Glutamatergic neuron (in vitro differentiated cells): ENCODE measurements at places on chromosomes 5 and 9. TPM values are rescaled to one million over a fixed set of nuclear protein-coding genes. Genes with fewer than 3 reads are reported as not detected.

DNA sequence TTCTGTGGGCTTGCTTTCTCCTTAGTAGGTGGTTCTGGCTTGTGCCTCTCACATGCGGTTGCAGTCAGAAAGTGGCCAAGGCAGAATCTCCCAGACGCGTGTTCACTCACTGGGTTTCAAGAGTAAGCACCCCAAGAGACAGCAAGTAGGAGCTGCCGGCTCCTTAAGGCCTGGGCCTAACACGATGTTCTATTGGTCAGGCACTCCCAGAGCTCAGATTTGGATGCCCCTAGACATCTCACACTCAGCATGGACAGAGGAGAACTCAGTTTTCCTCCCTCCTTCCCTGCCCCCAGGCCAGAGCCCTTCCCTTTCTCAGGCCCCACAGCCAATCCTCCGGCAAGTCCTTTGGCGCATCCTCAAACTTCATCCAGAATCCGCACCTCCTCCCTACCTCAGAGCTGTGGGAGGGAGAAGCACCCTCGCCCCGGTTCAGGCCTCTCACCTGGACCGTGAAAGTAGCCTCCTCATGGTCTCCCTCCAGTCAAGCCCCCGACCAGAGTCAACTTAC lies 6.5 kb upstream of the CARD19 start:
- no peaks in the 10 kb centered on the region for H3K36me3 ChIP-seq
- peaks cover 8% of the 10 kb centered on the region for H3K27me3 ChIP-seq
- H3K4me1 ChIP-seq: no peaks in the 10 kb centered on the region
- no peak overlapping the region for H3K4me3 ChIP-seq
- H3K27ac ChIP-seq: no peak overlapping the region

GRCh38 chr5:175728316-175728715 lies 70.4 kb downstream of the HRH2 start:
- DNase-seq: no peak
- H3K4me3 ChIP-seq: no peak overlapping the region
- no peak overlapping the region for H3K27ac ChIP-seq
- H3K4me1 ChIP-seq: peaks cover 17% of the 10 kb centered on the region
- no peaks in the 10 kb centered on the region for H3K36me3 ChIP-seq

- H3K4me1 ChIP-seq: peaks cover 22% of the 10 kb centered on the region
- no peak for DNase-seq
- H3K27ac ChIP-seq: no peak overlapping the region
- H3K27me3 ChIP-seq: peaks cover 2% of the 10 kb centered on the region
These were observed 219.3 kb downstream of the TSSK1B start for GRCh38 chr5:113215401-113216060.

The ABO gene
- total RNA-seq: not detected

- DNase-seq: peak; percentile 35
- peaks cover 7% of the 10 kb centered on the region for H3K36me3 ChIP-seq
- H3K27me3 ChIP-seq: peaks cover 31% of the 10 kb centered on the region
- peak overlapping the region; percentile 75 for H3K4me3 ChIP-seq
- H3K4me1 ChIP-seq: peaks cover 72% of the 10 kb centered on the region
These were observed 151.3 kb downstream of the EBF1 start for GRCh38 chr5:158948376-158948886.

GRCh38 chr5:756171-756570 lies 28.4 kb downstream of the ZDHHC11B start:
- peaks cover 12% of the 10 kb centered on the region for H3K4me1 ChIP-seq
- no peak for DNase-seq
- peaks cover 5% of the 10 kb centered on the region for H3K36me3 ChIP-seq
- H3K27ac ChIP-seq: no peak overlapping the region
- no peak overlapping the region for H3K4me3 ChIP-seq

DNA sequence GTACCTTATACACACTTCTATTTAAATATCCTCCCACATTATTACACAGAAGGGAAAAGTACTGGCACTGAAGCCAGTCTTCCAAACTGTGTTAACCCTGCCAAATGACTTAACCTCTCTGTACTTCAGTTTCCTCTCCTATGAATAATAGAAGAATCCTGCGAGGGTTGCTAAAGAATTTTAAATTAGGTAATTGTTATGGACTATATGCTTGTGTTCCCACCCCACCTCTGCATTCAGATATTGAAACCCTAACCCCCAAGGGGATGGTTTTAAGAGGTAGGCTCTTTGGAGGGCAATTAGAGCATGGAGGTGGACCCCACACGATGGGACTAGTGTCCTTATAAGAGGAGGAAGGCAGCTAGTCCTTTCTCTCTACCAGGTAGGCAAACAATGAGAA lies 72.7 kb downstream of the TTLL11 start:
- H3K4me1 ChIP-seq: peaks cover 26% of the 10 kb centered on the region
- peaks cover 14% of the 10 kb centered on the region for H3K36me3 ChIP-seq
- no peak for DNase-seq
- no peak overlapping the region for H3K27ac ChIP-seq
- H3K27me3 ChIP-seq: peaks cover 1% of the 10 kb centered on the region

- DNase-seq: no peak
- no peaks in the 10 kb centered on the region for H3K36me3 ChIP-seq
- no peaks in the 10 kb centered on the region for H3K27me3 ChIP-seq
- no peaks in the 10 kb centered on the region for H3K4me1 ChIP-seq
- H3K4me3 ChIP-seq: no peak overlapping the region
These were observed 590.7 kb downstream of the ACTL7B start for GRCh38 chr9:108265065-108265464.

The DRD1 gene
- total RNA-seq: not detected

GRCh38 chr5:13186177-13186576 lies 758.3 kb downstream of the DNAH5 start:
- no peak for DNase-seq
- H3K36me3 ChIP-seq: no peaks in the 10 kb centered on the region
- H3K4me1 ChIP-seq: peaks cover 12% of the 10 kb centered on the region
- H3K27ac ChIP-seq: peak overlapping the region; percentile 88
- no peaks in the 10 kb centered on the region for H3K27me3 ChIP-seq

DNA sequence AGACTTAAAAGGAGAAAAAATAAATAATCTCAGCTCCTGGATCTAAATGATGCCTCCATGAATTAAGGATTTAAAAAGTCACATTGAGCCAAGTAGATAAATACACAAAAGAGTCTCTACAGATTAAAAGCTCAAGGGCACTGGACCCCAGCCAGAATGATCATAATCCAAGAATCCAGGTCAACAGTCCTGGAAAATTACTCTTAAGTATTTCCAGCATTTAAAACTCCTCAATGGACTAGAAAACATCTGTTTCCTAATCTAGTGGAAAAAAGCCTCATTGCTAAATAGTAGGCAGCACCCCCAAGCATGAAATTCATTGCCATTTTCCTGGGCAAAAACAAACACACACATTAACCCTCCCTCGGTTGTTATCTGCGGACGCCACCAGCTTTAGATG lies 96.8 kb downstream of the FRMD3 start:
- DNase-seq: no peak
- H3K36me3 ChIP-seq: peaks cover 7% of the 10 kb centered on the region
- H3K4me3 ChIP-seq: no peak overlapping the region

DNA sequence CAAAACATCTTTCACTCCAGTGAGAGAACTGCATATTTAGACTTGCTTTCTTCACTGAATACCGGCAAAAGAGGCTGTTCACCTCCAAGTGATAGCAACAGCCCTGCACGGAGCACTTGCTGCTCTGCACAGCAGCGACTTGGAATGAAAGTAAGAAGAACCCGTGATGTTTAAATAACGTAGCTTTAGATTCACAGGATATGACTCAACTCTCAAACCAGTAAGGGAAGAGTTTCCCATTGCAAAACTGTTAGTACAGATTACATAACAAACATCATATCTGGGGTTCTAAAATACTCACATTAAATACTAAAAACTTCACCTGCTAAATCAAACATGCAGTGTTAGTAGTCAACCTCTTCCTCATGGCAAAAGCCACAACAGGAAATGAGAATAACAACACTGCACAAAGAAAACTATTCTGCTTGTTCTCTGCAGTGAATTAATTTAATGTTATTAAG lies 203.4 kb downstream of the MCTP1 start:
- no peaks in the 10 kb centered on the region for H3K27me3 ChIP-seq
- no peak overlapping the region for H3K27ac ChIP-seq
- H3K4me3 ChIP-seq: no peak overlapping the region
- no peaks in the 10 kb centered on the region for H3K4me1 ChIP-seq
- H3K36me3 ChIP-seq: no peaks in the 10 kb centered on the region

The PLPP7 gene
- total RNA-seq: 17.3 TPM

The GPR150 gene
- total RNA-seq: not detected

The GHR gene
- total RNA-seq: not detected

DNA sequence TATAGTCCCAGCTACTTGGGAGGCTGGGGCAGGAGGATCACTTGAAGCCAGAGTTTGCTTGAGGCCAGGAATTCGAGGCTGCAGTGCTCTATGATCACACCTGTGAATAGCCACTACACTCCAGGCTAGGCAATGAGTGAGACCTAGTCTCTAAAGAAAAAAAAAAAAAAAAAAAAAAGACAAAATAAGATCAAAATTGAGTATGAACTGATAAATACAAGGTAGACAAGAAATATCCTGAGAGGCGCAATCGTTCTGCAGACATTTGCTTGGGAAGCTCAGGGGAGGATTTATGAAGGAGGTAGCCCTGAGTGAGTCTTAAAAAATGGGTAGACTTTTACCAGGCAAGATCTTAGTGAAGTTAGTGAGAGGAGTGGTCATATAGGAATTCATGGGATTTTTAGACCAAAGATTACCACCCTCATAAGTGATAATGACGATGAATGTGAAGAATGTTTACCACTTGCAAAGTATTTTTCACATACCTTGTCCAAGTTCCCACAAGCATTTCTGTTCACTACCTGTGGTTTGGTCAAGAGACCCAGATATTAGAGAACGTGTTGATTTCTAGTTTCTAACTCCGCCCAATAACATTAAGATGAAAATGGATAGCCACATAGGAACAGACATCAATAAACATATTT lies 4.4 kb downstream of the PDCD1LG2 start:
- no peaks in the 10 kb centered on the region for H3K36me3 ChIP-seq
- H3K27me3 ChIP-seq: no peaks in the 10 kb centered on the region
- H3K4me1 ChIP-seq: peaks cover 9% of the 10 kb centered on the region
- H3K27ac ChIP-seq: no peak overlapping the region
- DNase-seq: no peak

- H3K4me1 ChIP-seq: no peaks in the 10 kb centered on the region
- no peak overlapping the region for H3K4me3 ChIP-seq
These were observed 15.1 kb upstream of the GCNT1 start for GRCh38 chr9:76443887-76444286.

DNA sequence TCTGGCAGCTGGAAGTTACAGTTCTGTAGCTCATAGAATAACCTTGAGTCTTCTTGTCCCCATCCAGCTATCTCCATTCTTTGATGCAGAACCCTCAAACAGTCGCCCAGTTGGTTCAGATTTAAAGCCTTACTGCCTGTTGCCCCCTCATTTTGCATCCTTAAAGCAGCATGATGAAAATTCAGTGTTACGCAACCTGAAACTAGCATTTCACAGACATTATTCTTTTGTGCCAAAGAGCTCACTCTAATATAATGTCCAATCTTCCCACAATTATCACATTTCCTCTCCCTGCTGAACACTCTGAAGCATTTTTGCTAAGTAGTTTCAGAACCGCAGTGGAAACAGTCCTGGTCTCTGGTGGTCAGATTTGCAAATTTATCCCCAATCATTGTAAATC lies 318.0 kb downstream of the PSAT1 start:
- H3K36me3 ChIP-seq: no peaks in the 10 kb centered on the region
- no peak overlapping the region for H3K4me3 ChIP-seq
- no peak overlapping the region for H3K27ac ChIP-seq
- no peak for DNase-seq
- no peaks in the 10 kb centered on the region for H3K27me3 ChIP-seq
- H3K4me1 ChIP-seq: no peaks in the 10 kb centered on the region

The LHX3 gene
- total RNA-seq: 0.81 TPM

The FBXW11 gene
- 110 TPM for total RNA-seq

The TMEM174 gene
- total RNA-seq: not detected

- no peak for DNase-seq
- peaks cover 16% of the 10 kb centered on the region for H3K4me1 ChIP-seq
- no peak overlapping the region for H3K4me3 ChIP-seq
- H3K27me3 ChIP-seq: peaks cover 2% of the 10 kb centered on the region
These were observed 109.7 kb downstream of the BASP1 start for GRCh38 chr5:17327048-17327625.

The TRIM36 gene
- total RNA-seq: 99.4 TPM

- H3K27me3 ChIP-seq: peaks cover 8% of the 10 kb centered on the region
- H3K4me3 ChIP-seq: no peak overlapping the region
- H3K27ac ChIP-seq: peak overlapping the region; percentile 56
- DNase-seq: peak; percentile 18
- H3K4me1 ChIP-seq: peaks cover 19% of the 10 kb centered on the region
These were observed 73.2 kb downstream of the WNK2 start for GRCh38 chr9:93256878-93257807.

The SCGB3A2 gene
- total RNA-seq: 1.2 TPM

GRCh38 chr5:72634444-72634843 lies 127.2 kb upstream of the ZNF366 start:
- DNase-seq: no peak
- H3K4me3 ChIP-seq: no peak overlapping the region
- peaks cover 2% of the 10 kb centered on the region for H3K27me3 ChIP-seq
- no peaks in the 10 kb centered on the region for H3K36me3 ChIP-seq
- no peak overlapping the region for H3K27ac ChIP-seq
- H3K4me1 ChIP-seq: peaks cover 2% of the 10 kb centered on the region

The IL9 gene
- not detected for total RNA-seq

The DOK3 gene
- total RNA-seq: 29.2 TPM

DNA sequence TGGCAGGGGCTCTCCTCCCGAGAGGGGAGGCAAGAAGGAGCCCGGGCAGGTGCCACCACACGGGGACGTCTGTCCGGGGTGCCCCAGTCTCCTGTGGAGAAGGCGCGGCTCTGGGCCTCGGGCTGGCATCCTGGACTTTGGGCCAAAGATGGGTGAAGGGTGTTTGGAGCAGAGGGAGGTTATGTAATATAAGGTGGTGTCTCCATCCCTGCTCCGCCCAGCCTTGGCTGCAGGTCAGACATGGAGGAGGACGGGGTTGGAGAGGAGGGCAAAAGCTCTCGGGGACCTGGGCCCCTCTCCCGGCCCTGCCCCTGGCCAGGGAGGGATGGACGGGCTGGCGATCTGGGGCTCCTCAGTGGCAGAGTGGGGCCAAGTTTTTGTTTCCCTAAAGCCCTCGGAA lies 1.2 kb upstream of the SOHLH1 start:
- no peaks in the 10 kb centered on the region for H3K36me3 ChIP-seq
- peaks cover 5% of the 10 kb centered on the region for H3K27me3 ChIP-seq
- DNase-seq: no peak
- H3K27ac ChIP-seq: no peak overlapping the region
- H3K4me1 ChIP-seq: no peaks in the 10 kb centered on the region

DNA sequence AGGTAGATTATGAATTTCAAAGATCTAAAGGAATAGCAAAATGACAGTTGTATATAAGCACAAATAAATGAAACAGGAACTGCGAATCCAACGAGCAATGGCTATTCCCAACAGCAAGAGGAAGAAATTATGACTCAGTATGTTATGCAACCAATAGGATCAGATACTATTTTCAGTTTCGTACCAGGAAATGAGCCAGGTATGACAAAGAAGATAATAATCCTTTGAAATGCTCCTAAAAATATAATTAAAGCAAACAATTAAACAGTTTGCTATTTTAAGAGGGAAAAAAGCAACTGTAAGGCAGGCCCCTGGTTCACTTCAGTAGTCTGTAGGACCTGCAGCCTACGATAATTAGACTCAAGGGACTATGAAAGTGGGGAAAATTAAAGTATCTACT lies 58.9 kb downstream of the AUH start:
- peaks cover 2% of the 10 kb centered on the region for H3K4me1 ChIP-seq
- no peaks in the 10 kb centered on the region for H3K36me3 ChIP-seq
- no peak overlapping the region for H3K4me3 ChIP-seq
- DNase-seq: no peak

- no peak for DNase-seq
- peaks cover 12% of the 10 kb centered on the region for H3K4me1 ChIP-seq
These were observed 27.9 kb downstream of the PCDH1 start for GRCh38 chr5:141850244-141850768.

GRCh38 chr9:106696804-106697203 lies 166.2 kb upstream of the ZNF462 start:
- H3K4me1 ChIP-seq: peaks cover 9% of the 10 kb centered on the region
- H3K36me3 ChIP-seq: no peaks in the 10 kb centered on the region
- no peaks in the 10 kb centered on the region for H3K27me3 ChIP-seq
